Stimulated activated CD4-positive, alpha-beta T cell treated with anti-CD3 and anti-CD28 coated beads, Interleukin-1b, Interleukin-23, amount 100 ng/mL, for 1 hour (primary cell): ENCODE measurements at places on chromosomes 5 and 9.

DNA sequence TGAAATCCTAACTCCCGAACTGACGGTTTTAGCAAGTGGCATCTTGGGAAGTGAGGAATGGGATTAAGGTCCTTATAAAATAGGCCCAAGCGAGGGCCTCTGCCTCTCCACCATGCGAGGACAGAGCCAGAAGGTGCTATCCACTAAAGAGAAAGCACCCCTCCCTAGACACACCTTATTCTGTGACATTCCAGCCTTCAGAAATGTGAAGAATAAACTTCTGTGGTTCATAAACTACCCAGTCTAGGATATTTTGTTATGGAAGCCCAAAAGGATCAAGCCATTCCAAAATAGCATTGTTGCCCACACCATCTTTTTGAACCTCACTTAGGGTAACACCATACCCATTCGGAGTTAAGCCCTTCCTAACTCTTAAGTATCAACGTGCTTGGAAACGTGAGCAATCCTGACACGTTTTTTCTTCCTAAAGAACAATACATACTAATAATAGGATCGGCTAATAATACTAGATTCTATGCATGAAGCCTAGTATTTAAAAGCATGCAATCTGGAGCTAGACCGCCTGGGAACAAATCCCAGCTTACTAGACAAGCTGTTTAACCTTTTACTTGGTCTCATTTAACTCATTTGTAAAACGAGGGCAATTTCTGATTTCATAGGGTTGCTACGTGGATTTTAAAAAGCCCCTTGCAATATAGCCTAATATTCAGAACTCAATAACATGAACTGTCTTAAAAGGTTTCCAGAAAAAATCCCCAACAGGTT, 1.1 kb upstream of the SMC2 start:
- no peak for DNase-seq

- no peak for DNase-seq
Measured at GRCh38 chr9:2621722-2622460, at the start of gene VLDLR. Gene VLDLR, plus strand, starts transcription at chr9:2621787. Its CDS starts 403 bp downstream, at chr9:2622190.

GRCh38 chr9:26802921-26803320, 89.7 kb downstream of the CAAP1 start:
- DNase-seq: no peak

DNA sequence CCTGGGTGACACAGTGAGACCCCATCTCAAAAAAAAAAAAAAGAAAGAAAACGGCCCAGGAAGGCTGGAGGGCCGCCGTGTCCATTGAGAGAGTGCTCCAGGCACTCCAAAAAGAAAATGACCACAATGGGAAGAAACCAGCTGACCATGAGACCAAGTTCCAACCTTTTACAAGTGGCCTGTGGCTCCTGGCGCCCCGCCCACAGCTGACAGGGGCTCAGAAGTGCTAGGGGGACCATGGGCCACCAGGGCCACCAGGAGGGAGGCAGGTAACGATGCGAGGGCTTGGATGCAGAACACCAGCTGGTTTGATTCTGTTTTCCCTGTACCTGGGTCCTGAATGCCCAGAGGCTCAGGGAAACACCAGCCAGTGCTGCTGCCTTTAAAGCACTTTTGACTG, 34.6 kb downstream of the FXN start:
- DNase-seq: no peak

DNA sequence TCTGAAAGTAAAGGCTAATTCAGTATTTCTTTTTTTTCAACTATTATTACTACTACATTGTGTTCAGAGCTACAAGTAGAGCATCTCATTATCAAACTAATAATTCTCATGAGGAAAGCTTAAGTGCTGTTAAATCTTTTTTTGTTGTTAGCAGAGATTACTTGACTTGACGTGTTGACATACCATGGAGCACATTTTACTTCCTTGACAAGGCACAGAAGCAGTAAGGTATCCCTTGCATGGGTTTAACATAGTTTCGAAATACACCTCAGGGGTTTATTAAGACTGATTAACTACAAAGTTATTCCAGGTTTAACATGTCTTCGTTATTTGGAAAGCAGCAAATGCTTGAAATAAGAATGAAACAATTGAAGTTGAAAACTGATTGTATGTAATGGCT, 7.0 kb downstream of the SPDL1 start:
- DNase-seq: no peak

DNA sequence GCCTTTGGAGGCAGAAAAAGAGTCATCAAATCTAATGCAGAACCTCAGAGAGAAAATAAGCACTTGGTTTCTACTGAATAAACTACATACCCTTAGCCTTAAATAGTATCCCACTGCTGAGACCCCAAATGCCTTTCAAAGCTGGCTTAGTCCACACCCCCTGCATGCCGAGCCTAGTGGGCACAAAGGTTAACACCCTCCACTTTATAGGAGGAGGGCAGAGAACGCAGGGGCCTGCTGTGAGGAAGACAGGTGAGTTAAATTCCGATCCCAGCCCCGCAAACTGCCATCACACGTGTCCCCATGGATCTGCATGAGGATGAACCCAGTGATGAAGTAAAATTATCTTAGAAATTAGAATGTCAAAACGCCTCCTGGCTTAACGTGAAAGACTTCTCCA, 19.5 kb upstream of the HSD17B3 start:
- DNase-seq: no peak

- no peak for DNase-seq
Measured at GRCh38 chr5:173973616-173973969, 15.4 kb upstream of the C5orf47 start.
